ENCODE measurements at places on chromosomes 5 and 9.

- H3K4me3 ChIP-seq, result no peak overlapping the region
- no peaks in the 10 kb centered on the region for H3K27me3 ChIP-seq
- peaks cover 81% of the 10 kb centered on the region for H3K4me1 ChIP-seq
- H3K27ac ChIP-seq, result peak overlapping the region; percentile 56
- DNase-seq, result no peak
Measured at GRCh38 chr9:127575875-127576778, 36.0 kb upstream of the STXBP1 start.

GRCh38 chr5:173655196-173655797, 38.8 kb upstream of the BOD1 start:
- no peak overlapping the region for H3K27ac ChIP-seq
- H3K4me1 ChIP-seq, result peaks cover 5% of the 10 kb centered on the region
- no peak overlapping the region for H3K4me3 ChIP-seq
- peaks cover 6% of the 10 kb centered on the region for H3K36me3 ChIP-seq

GRCh38 chr5:140925806-140926442, at the start of gene PCDHAC1:
Gene PCDHAC1, plus strand, starts transcription at chr5:140926299. Its CDS starts 594 bp downstream, at chr5:140926893.
- no peaks in the 10 kb centered on the region for H3K4me1 ChIP-seq
- no peak for DNase-seq

- peaks cover 6% of the 10 kb centered on the region for H3K27me3 ChIP-seq
- no peak overlapping the region for H3K27ac ChIP-seq
- H3K36me3 ChIP-seq, result no peaks in the 10 kb centered on the region
- no peak overlapping the region for H3K4me3 ChIP-seq
- peaks cover 2% of the 10 kb centered on the region for H3K4me1 ChIP-seq
Measured at GRCh38 chr9:89171693-89172092, 6.9 kb downstream of the SHC3 start.

DNA sequence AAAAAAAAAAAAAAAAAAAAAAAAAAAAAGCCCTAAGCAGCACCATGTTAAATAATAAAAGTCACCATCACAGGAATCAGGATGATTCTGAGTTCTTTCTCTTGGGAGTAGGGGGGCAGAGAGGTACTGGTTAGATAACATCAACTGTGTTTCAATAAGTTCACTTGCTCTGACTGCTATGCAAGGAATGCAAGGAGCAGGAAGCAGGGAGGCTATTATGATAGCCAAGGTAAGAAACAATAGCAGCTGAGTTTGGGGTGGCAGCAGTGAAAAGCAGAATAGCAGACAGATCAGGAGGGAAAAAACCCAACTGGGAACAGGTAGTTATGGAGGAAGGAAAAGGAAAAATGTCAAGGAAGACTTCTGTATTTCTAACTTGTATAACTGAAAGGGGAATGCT, 8.2 kb downstream of the CEP120 start:
- no peak overlapping the region for H3K27ac ChIP-seq
- no peaks in the 10 kb centered on the region for H3K27me3 ChIP-seq
- H3K36me3 ChIP-seq, result no peaks in the 10 kb centered on the region
- no peak for DNase-seq
- H3K4me1 ChIP-seq, result no peaks in the 10 kb centered on the region
- H3K4me3 ChIP-seq, result no peak overlapping the region

DNA sequence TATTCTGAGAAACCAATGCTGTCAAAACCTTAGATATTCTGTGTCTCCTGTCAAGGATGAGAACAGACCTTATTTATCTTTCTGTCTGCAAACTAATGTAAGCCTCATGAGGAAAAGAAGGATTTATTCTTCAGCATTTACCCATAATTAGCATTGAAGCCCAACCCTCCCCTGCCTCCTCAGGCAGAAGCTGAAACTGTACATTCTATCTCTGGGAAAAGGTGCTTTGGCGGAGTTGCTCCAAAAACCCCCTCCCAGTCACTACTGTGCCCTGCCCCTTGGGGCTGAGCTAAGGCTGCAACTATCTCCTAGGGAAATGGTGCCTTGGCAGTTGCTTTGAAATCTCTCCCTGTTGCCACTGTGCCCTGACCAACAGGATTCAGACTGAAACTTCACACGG, 106.2 kb upstream of the TLR4 start:
- no peaks in the 10 kb centered on the region for H3K27me3 ChIP-seq
- H3K4me1 ChIP-seq, result no peaks in the 10 kb centered on the region
- no peak for DNase-seq
- no peaks in the 10 kb centered on the region for H3K36me3 ChIP-seq
- no peak overlapping the region for H3K27ac ChIP-seq

- DNase-seq, result no peak
- H3K27me3 ChIP-seq, result no peaks in the 10 kb centered on the region
- no peaks in the 10 kb centered on the region for H3K4me1 ChIP-seq
- H3K36me3 ChIP-seq, result no peaks in the 10 kb centered on the region
Measured at GRCh38 chr9:68627594-68627993, 77.4 kb upstream of the PIP5K1B start.

DNA sequence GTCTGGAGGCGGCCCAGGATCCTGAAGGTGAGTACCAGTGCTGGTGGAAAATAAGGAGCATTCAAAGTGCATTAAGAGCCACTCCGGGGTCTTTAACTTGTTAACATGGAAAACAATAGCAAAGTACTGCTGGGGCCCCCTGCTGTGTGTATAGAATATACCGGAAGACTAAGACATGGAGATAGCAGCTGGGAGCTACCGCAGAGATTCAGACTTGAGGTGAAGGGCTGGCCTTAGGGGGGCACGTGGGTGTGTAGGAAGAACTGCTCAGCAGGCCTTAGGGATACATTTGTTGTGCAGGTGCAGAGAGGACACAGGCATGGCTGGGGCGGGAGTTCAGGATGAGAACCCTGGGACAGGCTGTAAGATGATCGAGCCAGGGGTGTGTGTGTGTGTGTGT, 1.2 kb upstream of the DMRT1 start:
- no peak overlapping the region for H3K4me3 ChIP-seq
- peaks cover 26% of the 10 kb centered on the region for H3K27me3 ChIP-seq
- H3K36me3 ChIP-seq, result no peaks in the 10 kb centered on the region
- DNase-seq, result no peak

DNA sequence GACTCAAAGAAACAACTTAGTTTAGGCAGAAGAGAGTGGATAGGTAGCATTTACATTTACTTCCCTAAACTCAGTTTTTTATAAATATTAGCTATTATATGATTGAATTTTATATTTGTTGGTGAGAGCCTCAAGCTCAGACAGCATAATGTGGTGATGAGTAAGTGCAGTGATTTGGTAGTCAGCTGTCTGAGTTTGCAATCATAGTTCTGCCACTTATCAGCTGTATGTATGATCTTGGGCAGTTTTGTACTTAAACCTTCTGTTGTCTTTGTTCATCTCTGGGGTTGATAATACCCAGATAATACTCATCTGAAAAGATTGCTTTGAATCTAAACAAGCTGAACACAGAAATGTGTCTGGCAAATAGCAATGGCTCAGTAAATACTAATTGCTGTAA, 108.8 kb downstream of the ANXA1 start:
- DNase-seq, result no peak
- no peaks in the 10 kb centered on the region for H3K4me1 ChIP-seq
- peaks cover under 1% of the 10 kb centered on the region for H3K27me3 ChIP-seq
- H3K27ac ChIP-seq, result no peak overlapping the region
- H3K36me3 ChIP-seq, result no peaks in the 10 kb centered on the region

DNA sequence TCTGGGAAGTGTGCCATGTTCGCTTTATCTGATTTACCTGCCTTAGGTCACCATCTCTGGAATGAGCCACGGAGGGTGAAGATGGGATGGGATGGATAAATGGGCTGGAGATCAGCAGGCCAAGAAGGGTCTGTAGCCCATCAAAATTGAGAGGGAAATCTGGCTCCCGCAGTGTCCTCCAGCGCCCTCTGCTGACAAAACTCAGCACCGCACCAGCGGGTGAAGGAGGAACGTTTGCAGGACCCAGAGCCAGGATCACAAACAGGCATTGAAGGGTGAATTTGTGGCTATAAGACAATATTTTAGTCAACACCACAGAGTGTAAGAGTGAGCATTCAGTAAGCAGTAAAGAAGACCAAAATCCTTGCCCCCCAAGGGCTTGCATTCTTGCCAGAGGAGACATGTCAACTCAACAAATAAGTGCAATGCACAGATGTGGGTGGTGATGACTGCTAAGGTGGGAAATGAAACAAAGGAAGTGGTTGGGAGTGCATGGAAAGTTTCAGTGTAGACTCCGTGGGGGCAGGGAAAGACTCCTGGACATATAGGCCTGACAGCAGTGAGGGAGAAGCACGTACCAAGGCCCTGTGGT, 124.4 kb downstream of the TENT4A start:
- H3K4me3 ChIP-seq, result no peak overlapping the region
- no peak for DNase-seq
- H3K36me3 ChIP-seq, result no peaks in the 10 kb centered on the region
- no peak overlapping the region for H3K27ac ChIP-seq
- H3K27me3 ChIP-seq, result peaks cover 4% of the 10 kb centered on the region

DNA sequence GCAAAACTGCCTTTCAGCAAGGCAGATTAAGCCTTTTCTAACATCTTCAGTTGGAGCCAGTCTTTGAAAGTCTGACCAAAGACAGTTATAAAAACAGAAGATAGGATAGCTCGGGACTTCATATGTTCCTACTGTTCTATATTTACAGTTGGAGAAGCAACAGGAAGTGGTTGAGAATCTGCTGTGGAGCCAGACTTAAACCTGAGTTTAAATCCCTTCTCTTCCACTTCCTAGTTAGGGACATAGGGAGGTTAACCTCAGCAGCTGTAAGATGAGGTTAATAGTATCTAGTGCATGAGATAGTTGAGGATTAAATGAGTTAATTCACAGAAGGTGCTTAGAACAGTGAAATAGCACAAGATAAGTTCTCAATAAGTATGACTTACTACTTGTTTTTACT, 84.5 kb upstream of the FREM1 start:
- H3K36me3 ChIP-seq, result peaks cover 5% of the 10 kb centered on the region
- H3K27ac ChIP-seq, result no peak overlapping the region
- no peaks in the 10 kb centered on the region for H3K27me3 ChIP-seq
- DNase-seq, result no peak

DNA sequence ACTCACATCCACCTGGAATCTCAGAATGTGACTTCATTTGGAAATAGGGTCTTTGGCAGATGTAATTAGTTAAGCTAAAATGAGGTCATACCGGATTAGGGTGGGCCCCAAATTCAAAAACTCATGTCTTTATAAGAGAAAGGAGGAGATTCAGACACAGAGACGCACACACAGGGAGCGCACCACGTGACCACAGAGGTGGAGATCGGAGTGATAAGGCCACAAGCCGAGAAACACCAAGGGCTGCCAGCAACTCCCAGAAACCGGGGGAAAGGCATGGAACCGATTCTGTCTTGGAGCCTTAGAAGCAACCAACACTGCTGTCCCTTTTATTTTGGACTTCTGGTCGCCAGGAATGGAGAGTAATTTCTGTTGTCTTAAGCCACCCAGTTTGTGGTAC, 31.8 kb upstream of the LMX1B start:
- no peak for DNase-seq
- no peaks in the 10 kb centered on the region for H3K36me3 ChIP-seq
- H3K4me3 ChIP-seq, result no peak overlapping the region
- H3K4me1 ChIP-seq, result no peaks in the 10 kb centered on the region
- peaks cover 64% of the 10 kb centered on the region for H3K27me3 ChIP-seq

GRCh38 chr5:172795318-172795977, 24.5 kb upstream of the DUSP1 start:
- H3K27me3 ChIP-seq, result no peaks in the 10 kb centered on the region
- peak overlapping the region; percentile 42 for H3K4me3 ChIP-seq
- peaks cover 85% of the 10 kb centered on the region for H3K4me1 ChIP-seq
- peak; percentile 82 for DNase-seq

- peaks cover 1% of the 10 kb centered on the region for H3K27me3 ChIP-seq
- no peak for DNase-seq
- no peak overlapping the region for H3K27ac ChIP-seq
- H3K4me1 ChIP-seq, result no peaks in the 10 kb centered on the region
- H3K4me3 ChIP-seq, result no peak overlapping the region
Measured at GRCh38 chr5:124459984-124460383, 286.5 kb downstream of the ZNF608 start.

DNA sequence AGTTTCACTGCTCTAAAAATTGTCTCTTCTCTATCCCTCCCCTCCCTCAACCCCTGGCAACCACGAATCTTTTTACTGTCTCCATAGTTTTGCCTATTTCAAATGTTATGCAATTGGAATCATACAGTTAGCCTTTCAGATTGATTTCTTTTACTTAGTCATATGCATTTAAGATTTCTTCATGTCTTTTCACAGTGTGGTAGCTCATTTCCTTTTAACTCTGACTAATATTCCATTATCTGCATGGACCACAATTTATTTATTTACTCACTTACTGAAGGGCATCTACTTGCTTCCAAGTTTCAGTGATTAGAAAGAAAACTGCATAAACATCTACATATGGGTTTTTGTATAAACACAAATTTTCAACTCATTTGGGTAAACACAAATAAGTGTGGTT, 372.3 kb downstream of the CDH18 start:
- no peak overlapping the region for H3K27ac ChIP-seq
- no peaks in the 10 kb centered on the region for H3K4me1 ChIP-seq
- H3K36me3 ChIP-seq, result no peaks in the 10 kb centered on the region
- no peaks in the 10 kb centered on the region for H3K27me3 ChIP-seq
- no peak overlapping the region for H3K4me3 ChIP-seq
- no peak for DNase-seq

GRCh38 chr9:26800322-26800721, 92.3 kb downstream of the CAAP1 start:
- H3K36me3 ChIP-seq, result no peaks in the 10 kb centered on the region
- DNase-seq, result no peak
- no peaks in the 10 kb centered on the region for H3K4me1 ChIP-seq

DNA sequence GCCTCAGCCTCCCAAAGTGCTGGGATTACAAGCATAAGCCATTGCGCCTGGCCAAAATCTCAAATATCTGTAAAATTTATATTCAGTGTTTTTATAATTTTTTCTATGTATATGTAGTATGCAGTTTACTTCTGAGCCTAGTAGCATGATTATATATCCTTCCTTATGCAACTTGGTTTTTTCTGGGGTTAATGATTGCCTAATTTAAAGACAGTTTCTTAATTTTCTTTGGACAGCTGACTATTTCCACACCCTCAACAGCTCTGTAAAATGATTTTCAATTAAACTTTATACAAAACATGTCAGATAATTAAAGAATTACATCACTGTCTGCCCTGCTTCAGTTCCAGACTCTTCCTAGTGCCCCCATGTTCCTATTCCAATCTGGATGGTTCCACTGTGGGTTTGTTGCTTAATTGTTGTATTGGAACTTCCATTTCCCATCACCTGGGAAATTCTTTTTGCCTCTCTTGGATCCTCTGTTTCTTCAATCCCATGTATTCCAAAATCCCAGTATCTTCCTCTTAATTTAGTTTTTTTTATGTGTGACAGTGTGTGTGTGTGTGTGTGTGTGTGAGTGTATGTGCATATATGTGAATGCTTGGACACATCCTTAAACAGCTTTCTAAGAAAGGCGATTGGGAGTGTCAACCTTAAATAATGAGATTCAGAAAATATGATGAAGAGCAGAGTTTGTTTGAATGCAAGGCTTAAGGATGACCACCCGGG, 53.2 kb downstream of the C5orf22 start:
- no peak for DNase-seq
- peaks cover 18% of the 10 kb centered on the region for H3K27me3 ChIP-seq

DNA sequence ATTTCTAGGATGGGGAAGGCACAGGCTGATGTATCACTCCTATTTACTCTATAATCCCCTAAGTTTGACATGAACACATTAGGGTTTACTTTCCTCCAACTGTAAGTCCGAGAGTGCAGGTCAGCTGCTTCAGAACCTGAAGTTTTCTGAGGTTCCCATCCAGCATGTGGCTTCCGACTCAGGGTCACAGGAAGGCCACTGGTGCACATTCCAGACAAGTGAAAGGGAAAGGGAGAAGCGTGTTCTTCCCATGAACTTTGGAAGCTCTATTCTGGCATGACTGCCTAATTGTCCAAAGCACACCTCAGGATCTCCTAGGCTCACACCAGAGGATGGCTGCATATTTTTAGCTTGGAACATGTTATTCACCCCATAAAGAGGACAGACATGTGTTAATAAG, 602.6 kb downstream of the SEMA5A start:
- peaks cover 17% of the 10 kb centered on the region for H3K36me3 ChIP-seq
- no peak overlapping the region for H3K4me3 ChIP-seq
- no peak overlapping the region for H3K27ac ChIP-seq
- DNase-seq, result no peak

Measured in HFFc6 (cell line).